IPS DF 6.9 (cell line): ENCODE measurements at places on chromosomes 4 and X.

DNA sequence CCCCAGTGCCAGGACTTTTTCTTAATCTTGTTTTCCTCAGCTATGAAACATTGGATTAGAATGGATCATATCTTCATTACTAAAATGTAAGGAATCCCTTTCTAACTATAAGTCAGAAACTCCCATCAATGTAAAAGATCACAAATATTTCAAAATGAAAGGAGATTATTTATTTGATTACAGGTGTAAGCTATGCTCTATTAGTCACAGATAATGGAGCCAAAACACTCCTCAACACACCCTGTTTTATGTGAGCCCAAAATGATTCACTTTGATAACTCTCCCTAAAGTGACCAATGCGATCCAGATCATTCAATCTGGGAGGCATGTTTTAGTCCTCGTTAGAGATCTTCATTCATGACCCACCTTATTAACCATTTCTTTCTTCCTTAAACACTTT lies 566.7 kb upstream of the TENM3 start:
- no peak for DNase-seq

GRCh38 chrX:5718651-5719050 lies 510.0 kb downstream of the NLGN4X start:
- no peak for DNase-seq

DNA sequence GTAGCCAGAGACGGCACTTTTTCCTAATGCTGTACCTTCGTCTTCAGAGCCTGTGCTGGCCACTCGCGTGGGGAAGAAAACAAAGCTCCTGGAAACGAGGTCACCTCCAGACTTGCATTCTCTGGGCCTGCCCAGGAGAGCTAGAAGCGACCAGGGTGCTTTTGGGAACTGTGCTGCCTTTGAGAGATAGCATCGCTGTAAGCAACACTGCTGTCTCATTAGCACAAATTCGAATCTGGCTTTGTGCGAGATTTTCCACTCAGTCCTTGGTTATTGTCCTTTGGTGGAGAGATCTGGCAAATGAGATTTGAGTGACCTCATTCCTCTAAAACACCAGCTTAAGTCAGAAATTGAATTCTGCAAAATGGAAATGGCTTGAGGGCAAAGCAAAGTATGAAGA lies 66.1 kb upstream of the TLR3 start:
- no peak for DNase-seq

GRCh38 chr4:102705391-102705935 lies 55.3 kb downstream of the MANBA start:
- no peak for DNase-seq

DNA sequence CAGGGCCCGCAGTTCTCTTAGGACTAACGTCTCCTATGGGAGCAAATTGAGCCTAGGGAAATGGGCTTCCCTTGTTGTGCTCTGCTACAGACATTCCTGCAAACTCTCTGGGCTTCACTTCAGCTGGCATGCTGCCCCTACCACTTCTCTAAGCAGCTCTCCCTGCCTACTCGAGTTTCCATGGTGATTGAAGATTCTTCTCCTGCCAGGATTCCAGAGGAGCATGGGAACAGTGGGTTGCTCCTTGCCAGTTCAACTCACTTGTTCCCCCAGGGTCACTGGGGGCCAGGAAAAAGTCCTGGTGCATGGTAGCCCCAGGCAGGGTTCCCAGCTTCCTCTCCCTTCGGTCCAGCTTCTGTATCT lies 21.1 kb upstream of the WDR17 start:
- no peak for DNase-seq

- DNase-seq, result no peak
Observed at GRCh38 chr4:472881-473569, 25.9 kb downstream of the ZNF721 start.
